ENCODE measurements at places on chromosomes 6 and 20. TPM values are rescaled to one million over a fixed set of nuclear protein-coding genes. Genes with fewer than 3 reads are reported as not detected.

GRCh38 chr20:22489626-22490286, 94.6 kb downstream of the FOXA2 start:
- DNase-seq = no peak
- no peaks in the 10 kb centered on the region for H3K36me3 ChIP-seq
- H3K27me3 ChIP-seq = peaks cover 18% of the 10 kb centered on the region
- H3K27ac ChIP-seq = no peak overlapping the region

DNA sequence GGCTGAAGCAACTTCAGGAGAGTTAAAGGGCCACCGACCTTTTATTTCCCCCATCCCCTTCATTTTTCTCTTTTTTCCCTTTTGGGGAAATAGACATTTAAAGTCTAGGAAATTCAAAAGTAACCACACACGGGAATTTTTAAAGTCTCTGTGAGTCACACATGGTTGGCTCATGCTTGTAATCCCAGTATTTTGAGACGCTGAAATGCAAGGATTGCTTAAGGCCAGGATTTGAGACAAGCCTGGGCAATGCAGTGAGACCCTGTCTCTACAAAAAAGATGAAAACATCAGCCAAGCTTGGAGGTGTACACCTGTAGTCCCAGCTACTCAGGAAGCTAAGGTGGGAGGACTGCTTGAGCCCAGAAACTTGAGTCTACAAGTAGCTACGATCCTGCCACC, 34.2 kb downstream of the KATNA1 start:
- H3K27ac ChIP-seq = no peak overlapping the region
- H3K27me3 ChIP-seq = no peaks in the 10 kb centered on the region
- H3K36me3 ChIP-seq = no peaks in the 10 kb centered on the region
- no peaks in the 10 kb centered on the region for H3K4me1 ChIP-seq
- DNase-seq = no peak

DNA sequence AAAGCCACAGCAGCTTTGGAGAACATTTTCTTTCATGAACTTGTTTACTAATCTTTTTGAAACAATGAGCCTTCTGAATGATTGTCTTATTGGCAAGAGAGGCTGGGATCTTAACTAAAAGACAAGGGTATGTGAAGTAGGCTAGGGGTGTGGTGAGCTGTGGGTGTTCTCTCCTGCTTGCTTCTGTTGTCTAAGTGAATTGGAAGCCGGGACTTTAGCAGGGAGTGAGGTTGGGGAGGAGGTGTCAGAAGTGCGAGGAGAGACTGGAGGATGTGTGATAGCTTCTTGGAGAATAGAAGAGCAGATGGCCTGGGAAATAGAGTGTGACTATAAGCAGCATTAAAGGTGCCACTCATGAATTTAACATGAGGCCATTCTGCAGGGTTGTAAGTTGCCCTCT, 562.8 kb downstream of the UTRN start:
- no peak overlapping the region for H3K27ac ChIP-seq
- no peaks in the 10 kb centered on the region for H3K27me3 ChIP-seq
- peaks cover 5% of the 10 kb centered on the region for H3K4me1 ChIP-seq
- no peaks in the 10 kb centered on the region for H3K36me3 ChIP-seq

GRCh38 chr6:1392813-1393640, 3.7 kb downstream of the FOXF2 start:
- no peak overlapping the region for H3K27ac ChIP-seq
- peaks cover 82% of the 10 kb centered on the region for H3K27me3 ChIP-seq
- no peak overlapping the region for H3K4me3 ChIP-seq
- DNase-seq = no peak
- H3K4me1 ChIP-seq = no peaks in the 10 kb centered on the region
- H3K36me3 ChIP-seq = no peaks in the 10 kb centered on the region

GRCh38 chr6:105226598-105227294, 46.9 kb upstream of the POPDC3 start:
- no peaks in the 10 kb centered on the region for H3K4me1 ChIP-seq
- no peak for DNase-seq
- H3K27me3 ChIP-seq = no peaks in the 10 kb centered on the region
- H3K27ac ChIP-seq = no peak overlapping the region
- H3K36me3 ChIP-seq = no peaks in the 10 kb centered on the region
- no peak overlapping the region for H3K4me3 ChIP-seq

DNA sequence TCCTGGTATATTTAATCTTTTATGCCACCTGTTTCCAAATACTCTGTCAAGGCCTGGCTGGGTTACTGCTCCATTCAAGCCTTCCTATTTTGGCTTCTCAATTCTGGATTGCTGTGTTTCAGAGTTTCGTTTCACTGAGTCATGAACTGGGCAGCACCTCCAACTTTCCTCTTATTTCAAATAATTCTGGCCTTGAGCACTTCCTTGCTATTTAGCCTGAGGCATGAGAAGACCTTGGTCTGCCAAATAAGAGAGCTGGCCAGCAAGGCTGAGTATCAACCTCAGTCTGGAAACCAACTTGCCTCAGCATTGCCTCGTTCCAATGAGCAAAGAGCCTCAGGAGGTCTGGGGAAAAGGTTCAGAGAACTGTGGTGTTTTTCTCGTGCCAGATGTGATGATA, 66.6 kb downstream of the TNFAIP3 start:
- no peaks in the 10 kb centered on the region for H3K27me3 ChIP-seq
- DNase-seq = peak; percentile 53
- H3K36me3 ChIP-seq = no peaks in the 10 kb centered on the region
- H3K4me1 ChIP-seq = no peaks in the 10 kb centered on the region
- peak overlapping the region; percentile 8 for H3K27ac ChIP-seq

- H3K4me3 ChIP-seq = no peak overlapping the region
- H3K4me1 ChIP-seq = peaks cover 12% of the 10 kb centered on the region
Observed at GRCh38 chr6:150024646-150025155, 631 bp downstream of the RAET1L start.

GRCh38 chr6:101541894-101542293, 148.4 kb downstream of the GRIK2 start:
- H3K36me3 ChIP-seq = no peaks in the 10 kb centered on the region
- H3K27ac ChIP-seq = no peak overlapping the region
- H3K4me1 ChIP-seq = peaks cover 11% of the 10 kb centered on the region
- H3K27me3 ChIP-seq = no peaks in the 10 kb centered on the region

DNA sequence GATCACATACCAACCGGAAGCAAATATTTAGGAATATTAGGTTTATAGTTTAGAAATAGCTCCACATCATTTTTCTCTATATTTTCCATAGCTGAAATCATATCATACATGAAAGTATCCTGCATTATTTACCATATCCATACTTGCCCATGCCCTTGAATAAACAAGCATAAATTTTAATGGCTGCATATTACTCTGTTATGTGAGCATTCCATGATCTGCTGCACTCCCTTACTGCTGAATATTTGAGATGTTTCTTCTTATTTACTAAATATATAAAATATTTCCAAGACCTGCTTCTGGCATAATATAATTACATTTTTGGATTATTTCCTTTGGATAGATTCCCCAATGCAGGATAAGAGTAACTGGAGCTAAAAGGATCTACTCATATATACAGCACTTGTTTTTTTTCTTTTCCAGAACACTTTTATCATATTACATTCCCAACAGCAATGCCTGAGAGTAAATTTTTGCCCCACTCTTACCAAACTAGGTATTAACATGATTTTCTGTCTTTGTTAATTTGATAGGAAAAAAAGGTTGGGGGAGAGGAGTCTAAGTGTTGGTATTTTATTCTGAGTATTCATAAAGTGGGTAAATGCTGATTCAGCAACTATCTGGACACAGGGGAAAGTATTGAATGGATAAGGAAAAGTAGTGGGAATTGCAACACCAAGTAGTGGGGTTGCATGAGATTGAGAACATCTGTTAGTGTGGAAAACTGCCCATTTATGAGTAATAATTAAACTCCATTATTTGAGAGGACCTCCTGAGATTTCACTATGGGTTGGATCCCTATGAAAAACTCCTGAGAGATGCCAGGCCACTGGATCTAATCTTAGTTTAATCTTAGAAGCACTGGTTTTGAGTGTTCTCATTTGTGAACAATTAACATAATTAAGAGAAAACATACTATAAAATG, 76.0 kb downstream of the MAN1A1 start:
- no peaks in the 10 kb centered on the region for H3K36me3 ChIP-seq
- no peak overlapping the region for H3K4me3 ChIP-seq
- no peak overlapping the region for H3K27ac ChIP-seq
- no peak for DNase-seq

DNA sequence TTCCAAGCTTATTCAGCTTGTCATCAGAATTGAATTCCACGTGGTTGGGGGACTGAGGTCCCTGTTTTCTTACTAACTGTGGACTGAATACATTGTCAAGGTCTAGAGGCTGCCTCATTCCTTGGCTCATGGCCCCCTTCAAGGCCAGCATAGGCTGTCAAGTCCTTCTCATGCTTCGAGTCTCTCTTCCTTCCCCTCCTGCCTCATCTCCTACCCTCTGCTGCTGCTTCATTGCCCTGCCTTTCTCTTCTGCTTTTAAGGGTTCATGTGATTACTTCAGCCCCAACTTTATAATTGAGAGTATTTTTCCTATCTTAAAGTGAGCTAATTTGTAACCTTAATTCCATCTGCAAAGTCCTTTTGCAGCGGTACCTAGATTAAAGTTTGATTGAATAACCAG, 27.6 kb upstream of the ZNF831 start:
- H3K27ac ChIP-seq = no peak overlapping the region
- no peak for DNase-seq
- H3K4me1 ChIP-seq = no peaks in the 10 kb centered on the region
- H3K4me3 ChIP-seq = no peak overlapping the region
- H3K27me3 ChIP-seq = no peaks in the 10 kb centered on the region
- H3K36me3 ChIP-seq = no peaks in the 10 kb centered on the region

- H3K27me3 ChIP-seq = no peaks in the 10 kb centered on the region
- no peak overlapping the region for H3K4me3 ChIP-seq
- DNase-seq = no peak
Observed at GRCh38 chr20:24721891-24722568, 227.0 kb upstream of the CST7 start.

DNA sequence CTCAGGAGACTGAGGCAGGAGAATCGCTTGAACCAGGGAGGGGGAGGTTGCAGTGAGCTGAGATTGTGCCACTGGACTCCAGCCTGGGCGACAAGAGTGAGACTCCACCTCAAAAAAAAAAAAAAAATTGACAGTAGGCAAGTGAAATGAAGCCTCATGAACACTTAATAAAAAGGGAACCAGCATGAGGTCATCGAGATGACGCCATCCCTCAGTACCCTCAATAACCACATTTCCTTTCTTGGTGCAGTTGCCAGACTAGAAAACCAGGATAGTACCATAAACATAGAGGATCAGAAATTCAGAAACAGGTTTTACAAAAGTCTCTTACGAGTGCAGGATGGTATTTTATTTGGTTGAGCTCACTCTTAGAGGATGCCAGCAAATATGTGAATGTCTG, 584.1 kb downstream of the MAFB start:
- H3K4me3 ChIP-seq = no peak overlapping the region
- H3K27me3 ChIP-seq = no peaks in the 10 kb centered on the region
- H3K27ac ChIP-seq = no peak overlapping the region
- H3K4me1 ChIP-seq = no peaks in the 10 kb centered on the region
- no peaks in the 10 kb centered on the region for H3K36me3 ChIP-seq

DNA sequence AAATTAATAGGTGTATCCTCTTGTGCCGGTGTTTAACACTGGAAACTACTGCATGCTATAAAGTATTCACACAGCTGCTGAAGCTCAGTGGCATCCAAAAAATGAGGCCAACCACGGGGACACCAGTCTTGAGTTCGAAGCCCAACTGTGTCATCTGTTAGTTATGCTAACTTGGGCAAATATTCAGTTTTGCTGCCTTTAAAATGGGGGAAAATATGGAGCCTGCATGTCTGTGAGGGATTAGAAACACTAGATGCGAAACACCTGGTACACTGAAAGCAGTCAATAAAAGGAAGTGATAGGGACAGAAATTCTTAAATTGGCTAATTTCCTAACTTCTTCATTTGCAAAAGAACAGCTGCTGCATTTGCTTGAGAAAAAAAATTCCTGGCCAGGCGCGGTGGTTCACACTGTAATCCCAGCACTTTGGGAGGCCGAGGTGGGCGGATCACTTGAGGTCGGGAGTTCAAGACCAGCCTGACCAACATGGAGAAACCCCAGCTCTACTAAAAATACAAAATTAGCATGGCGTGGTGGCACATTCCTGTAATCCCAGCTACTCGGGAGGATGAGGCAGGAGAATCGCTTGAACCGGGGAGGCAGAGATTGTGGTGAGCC, 36.6 kb upstream of the MLIP start:
- no peak overlapping the region for H3K4me3 ChIP-seq
- no peak overlapping the region for H3K27ac ChIP-seq
- DNase-seq = no peak
- no peaks in the 10 kb centered on the region for H3K36me3 ChIP-seq
- no peaks in the 10 kb centered on the region for H3K27me3 ChIP-seq

DNA sequence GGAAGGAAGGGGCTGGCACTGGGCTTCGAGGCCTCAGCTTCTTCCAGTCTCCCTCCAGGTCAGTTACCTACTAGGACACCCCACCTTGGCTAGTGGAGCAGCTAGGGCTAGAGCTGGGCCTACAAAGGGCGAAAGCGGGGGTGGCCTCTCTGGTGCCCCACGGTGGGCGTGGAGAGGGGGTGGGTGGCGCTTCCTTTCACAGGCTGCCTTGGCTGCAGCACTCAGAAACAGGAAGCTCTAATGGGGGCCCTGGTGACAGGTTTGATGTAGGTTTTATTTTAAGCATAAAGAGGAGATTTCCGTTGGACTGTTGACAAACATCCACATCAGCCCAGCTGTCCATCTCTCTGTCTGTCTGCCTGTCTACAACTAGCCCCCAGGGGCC, 13.4 kb downstream of the FAM110A start:
- peak; percentile 23 for DNase-seq
- H3K36me3 ChIP-seq = no peaks in the 10 kb centered on the region
- H3K4me3 ChIP-seq = no peak overlapping the region
- H3K27me3 ChIP-seq = no peaks in the 10 kb centered on the region
- H3K4me1 ChIP-seq = peaks cover 7% of the 10 kb centered on the region

DNA sequence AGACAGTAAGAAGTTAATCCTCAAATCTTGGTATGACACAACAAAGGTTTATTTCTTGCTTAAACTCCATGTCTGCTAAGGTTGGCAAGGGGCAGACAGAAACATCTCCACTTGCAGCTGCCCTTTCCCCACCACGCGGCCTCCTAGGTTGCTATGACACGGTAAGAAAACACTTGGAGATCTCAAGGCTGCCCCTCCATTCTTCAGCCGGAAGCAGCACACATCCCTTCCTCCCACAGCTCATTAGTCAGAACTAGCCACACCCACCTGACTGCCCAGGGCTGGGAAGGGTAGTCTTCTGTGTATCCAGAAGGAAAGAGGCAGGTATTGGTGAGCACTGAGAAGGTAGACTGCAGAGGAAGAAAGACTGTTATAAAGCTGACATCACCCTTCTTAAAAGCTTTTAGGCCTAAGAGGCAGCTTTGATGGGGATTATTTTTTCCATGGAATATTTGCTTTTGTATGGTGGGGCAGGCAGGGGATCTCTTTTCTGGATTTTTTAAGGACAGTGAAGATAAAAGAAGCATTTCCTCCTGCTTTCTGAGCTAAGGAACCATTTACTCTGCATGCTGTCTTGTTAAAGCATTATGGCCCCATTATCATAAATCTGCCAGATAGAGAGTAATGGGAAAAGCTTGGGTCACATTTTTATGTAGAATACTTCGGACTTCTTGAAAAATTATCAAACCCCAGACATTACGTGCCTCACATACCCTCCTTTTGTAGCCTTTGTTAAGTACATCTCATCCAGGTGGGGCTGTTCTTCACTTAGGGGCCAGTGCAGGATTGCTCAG, 41.6 kb downstream of the MRAP2 start:
- H3K36me3 ChIP-seq = no peaks in the 10 kb centered on the region
- H3K27me3 ChIP-seq = no peaks in the 10 kb centered on the region
- DNase-seq = peak; percentile 9
- H3K4me3 ChIP-seq = no peak overlapping the region

RSPH4A gene
- not detected for total RNA-seq

FAM184A gene
- 4.3 TPM for total RNA-seq

CLVS2 gene
- total RNA-seq = 0.89 TPM

PERP gene
- total RNA-seq = 5.1 TPM
